ENCODE measurements at places on chromosomes 6 and 20. TPM values are rescaled to one million over a fixed set of nuclear protein-coding genes. Genes with fewer than 3 reads are reported as not detected.

IL22RA2 gene
- not detected for total RNA-seq

SLC17A2 gene
- not detected for total RNA-seq

CRIP3 gene
- total RNA-seq, result not detected

AIF1 gene
- not detected for total RNA-seq

PDYN gene
- not detected for total RNA-seq

SEL1L2 gene
- total RNA-seq, result not detected

OR2H1 gene
- total RNA-seq, result not detected

LPA gene
- not detected for total RNA-seq

CAPN11 gene
- not detected for total RNA-seq

HLA-A gene
- total RNA-seq, result 249 TPM

NKAPL gene
- 1.9 TPM for total RNA-seq

SERPINB6 gene
- 30.4 TPM for total RNA-seq

BPIFB2 gene
- not detected for total RNA-seq

PPP1R3G gene
- total RNA-seq, result 0.34 TPM

BPI gene
- total RNA-seq, result not detected

CALHM5 gene
- under 0.01 TPM for total RNA-seq

MOG gene
- not detected for total RNA-seq

ANKRD66 gene
- total RNA-seq, result not detected

FITM2 gene
- total RNA-seq, result 6.8 TPM

GLP1R gene
- total RNA-seq, result not detected

SLC35D3 gene
- not detected for total RNA-seq

RBM24 gene
- 0.93 TPM for total RNA-seq

RSPO4 gene
- total RNA-seq, result not detected
